ENCODE measurements at places on chromosomes 13 and 19.

DNA sequence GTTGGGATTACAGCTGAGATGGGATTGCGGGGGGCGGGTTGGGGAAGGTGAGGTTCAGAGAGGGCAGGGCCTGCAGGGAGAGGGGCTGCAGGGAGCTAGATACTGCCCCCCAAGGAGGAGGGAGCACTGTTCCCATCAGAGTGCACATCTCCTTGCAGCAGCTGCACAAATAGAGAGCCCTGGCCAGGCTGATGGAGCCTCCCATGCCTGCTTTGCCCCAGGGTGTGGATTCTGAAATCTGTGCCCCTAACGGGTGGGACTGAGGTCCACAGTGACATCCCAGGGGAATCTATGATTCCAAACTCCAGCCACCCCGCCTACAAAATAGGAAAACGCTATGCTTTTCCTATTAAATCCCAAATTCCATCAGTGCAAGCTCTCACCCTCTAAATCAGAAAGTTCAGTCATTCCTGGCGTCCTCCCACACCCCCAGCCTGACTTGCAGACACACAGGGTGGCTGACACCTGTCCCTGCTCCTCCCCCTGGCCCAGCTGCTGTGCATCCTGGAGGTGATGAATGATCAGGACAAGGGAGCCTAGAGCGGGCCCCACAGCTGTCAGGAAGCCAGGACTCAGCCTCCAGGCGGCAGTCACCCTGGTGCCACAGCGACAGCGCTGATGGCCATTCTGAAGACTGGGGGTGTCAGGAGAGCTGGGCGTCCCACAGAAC lies 6.3 kb upstream of the CEACAM21 start:
- no peak for DNase-seq

DNA sequence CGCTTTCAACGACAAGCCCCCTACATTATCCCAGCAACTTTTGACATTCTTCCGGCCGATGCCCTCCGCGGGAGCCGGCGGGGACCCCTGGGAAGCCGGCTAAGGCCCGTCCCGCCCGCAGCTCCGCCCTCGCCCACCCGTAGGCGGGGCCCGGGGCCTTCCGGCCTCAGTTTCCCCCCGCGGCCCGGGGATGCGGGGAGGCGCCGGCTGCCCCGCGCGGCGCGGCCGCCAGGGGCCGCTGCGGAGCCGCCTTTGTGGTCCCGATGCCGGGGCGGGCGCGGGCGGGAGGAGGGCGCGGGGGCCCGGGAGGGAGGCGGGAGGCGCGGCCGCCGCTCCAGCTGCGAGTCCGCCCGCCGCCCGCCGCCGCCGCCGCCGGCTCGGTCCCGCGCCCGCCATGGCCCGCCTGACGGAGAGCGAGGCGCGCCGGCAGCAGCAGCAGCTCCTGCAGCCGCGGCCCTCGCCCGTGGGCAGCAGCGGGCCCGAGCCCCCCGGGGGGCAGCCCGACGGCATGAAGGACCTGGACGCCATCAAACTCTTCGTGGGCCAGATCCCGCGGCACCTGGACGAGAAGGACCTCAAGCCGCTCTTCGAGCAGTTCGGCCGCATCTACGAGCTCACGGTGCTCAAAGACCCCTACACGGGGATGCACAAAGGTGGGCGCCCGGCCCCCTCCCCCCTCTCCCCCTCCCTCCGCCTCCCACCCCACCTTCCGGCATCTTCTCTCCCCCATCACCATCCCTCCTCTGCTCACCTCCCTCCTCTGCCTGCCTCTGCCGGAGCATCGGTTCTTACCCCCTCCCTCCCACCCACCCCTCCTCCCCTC lies at the start of gene CELF5:
Gene CELF5 (plus strand): TSS at position 316 of the 823 bp plus-strand sequence. CDS start 79 bp downstream, at position 395.
- DNase-seq, result no peak

- peak; percentile 30 for DNase-seq
Observed at GRCh38 chr19:33416307-33417215, 43.1 kb downstream of the CEBPG start.

- no peak for DNase-seq
Observed at GRCh38 chr19:33621065-33621785, 528 bp upstream of the CHST8 start.

GRCh38 chr19:14094854-14095253 lies 4.3 kb upstream of the SAMD1 start:
- DNase-seq, result no peak
